Esophagus squamous epithelium (tissue), 5 donors: ENCODE measurements at places on chromosomes 6 and 20. TPM values are rescaled to one million over a fixed set of nuclear protein-coding genes. Genes with fewer than 3 reads are reported as not detected.

DNA sequence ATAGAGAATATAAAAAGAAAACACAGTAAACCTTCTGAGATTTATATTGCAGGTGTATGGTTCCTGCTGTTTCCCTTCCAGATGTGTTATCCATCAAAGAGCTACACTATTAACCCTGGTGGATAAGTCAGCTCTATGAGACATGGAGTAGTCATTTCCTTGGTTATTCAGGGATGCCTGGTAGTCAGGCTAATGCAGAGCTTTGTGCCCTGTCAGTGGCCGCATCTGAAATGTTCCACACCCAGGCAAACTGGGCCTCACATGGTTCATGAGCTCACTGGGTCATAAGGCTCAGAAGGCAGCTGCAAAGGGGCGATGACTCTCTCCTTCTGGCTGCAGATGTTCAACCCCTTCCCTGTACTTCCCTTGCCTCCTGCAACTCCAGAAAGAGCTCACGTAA, 473.6 kb downstream of the EPHA7 start:
- H3K27ac ChIP-seq, result no peak overlapping the region
- H3K4me3 ChIP-seq, result no peak overlapping the region
- H3K27me3 ChIP-seq, result no peaks in the 10 kb centered on the region
- H3K36me3 ChIP-seq, result no peaks in the 10 kb centered on the region
- H3K4me1 ChIP-seq, result no peaks in the 10 kb centered on the region
- DNase-seq, result no peak

The TSPO2 gene
- total RNA-seq, result not detected

The PLEKHG1 gene
- total RNA-seq, result 30.7 TPM

DNA sequence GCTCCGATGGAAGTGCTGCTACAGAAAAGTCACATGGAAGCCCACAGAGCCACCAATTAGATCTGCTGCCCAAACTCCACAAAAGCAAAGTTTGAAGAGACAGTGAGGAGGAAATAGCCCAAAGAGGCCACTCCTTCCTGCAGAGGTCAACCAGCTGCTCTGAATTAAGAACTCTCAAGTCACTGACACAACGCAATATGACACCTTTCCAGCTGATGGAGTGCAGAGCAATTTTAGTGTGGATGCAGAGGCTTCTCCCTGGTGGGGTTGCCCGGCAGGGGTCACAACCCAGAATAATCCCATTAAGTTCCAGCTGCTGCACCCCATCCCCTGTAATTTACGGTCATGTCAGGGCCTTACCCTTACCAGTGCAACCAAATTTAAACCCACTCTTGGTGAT, 361.9 kb upstream of the JARID2 start:
- H3K4me3 ChIP-seq, result no peak overlapping the region
- H3K27me3 ChIP-seq, result no peaks in the 10 kb centered on the region
- H3K27ac ChIP-seq, result no peak overlapping the region
- no peaks in the 10 kb centered on the region for H3K4me1 ChIP-seq
- no peaks in the 10 kb centered on the region for H3K36me3 ChIP-seq
